ENCODE measurements at places on chromosomes 6 and 20.

DNA sequence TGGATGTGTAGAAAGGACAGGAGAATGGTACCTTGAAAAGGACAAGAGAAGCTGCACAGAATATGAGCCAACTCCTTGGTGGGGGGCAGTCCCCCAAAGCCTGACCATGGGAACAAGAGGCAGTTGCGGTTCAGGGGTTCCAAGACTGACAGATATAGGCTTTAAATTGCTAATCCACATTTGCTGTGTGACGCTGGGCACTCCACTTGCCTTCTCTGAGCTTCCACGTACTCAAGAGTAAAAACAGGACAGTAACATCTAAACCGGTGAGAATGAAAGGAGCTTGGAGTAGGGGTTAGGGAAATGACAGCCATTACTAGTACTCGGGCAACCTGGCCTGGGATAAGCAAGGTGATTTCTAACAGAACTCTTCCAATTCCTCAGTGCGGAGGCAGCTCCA, 57.9 kb upstream of the LRFN2 start:
- no peak for DNase-seq

GRCh38 chr6:135922174-135922573, 70.7 kb downstream of the PDE7B start:
- DNase-seq: no peak

DNA sequence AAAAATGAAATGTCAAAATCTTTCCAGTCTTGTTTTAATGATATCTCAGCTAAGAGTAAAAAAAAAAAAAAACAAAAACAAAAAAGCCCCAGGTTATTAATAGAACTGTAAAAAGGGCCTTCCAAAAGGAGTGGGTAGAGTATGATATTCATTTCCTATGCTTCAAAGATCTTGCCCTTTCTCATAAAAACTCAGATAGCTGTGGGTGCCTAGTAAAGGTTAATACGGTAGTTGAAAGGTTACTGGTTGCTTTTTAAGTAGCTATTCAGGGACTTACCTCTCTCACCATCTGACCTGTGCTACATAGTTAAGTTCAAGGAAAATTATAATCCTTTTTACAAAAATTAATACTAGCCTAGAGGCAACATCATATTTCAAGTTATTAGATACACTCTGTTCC, 14.9 kb downstream of the TRMT6 start:
- no peak for DNase-seq

GRCh38 chr6:45184937-45185336, 143.2 kb upstream of the RUNX2 start:
- no peak for DNase-seq

GRCh38 chr6:44737829-44738528, 350.5 kb downstream of the CDC5L start:
- DNase-seq: no peak

DNA sequence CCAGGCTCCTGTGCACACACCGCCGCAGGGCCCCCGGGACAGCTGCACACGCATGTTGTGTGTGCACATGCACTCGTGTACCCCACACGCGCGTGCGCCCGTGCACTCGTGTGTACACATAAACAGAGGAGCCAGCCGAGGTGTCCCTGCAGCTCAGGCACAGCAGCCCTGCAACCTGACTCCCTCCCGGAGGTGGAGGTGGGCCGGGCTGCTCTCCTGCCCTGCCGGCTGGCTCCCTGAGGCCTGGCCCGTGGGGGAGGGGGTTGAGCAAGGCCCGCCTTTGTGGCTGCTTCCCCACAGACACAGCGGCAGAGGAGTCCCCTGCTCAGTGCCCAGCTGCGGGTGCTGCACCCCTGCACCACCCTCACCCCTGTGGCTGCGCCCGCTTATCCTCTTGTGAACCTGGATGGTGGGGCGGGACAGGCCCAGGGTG, 624 bp downstream of the RBBP8NL start:
- no peak for DNase-seq

DNA sequence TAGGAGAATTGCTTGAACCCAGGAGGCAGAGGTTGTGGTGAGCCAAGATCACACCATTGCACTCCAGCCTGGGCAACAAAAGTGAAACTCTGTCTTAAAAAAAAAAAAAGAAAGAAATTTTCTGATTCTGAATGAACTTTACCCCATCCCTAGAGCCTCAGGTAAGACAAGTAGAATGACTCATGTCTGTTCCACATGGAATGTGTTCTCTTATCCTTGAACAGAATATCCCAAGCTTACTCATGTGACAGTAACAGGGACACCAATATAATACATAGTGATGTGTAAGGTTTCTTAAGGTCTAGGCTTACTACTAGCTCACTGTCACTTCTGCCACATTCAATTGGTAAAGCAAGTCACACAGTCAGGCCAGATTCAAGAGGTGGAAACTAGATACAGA, 219.6 kb upstream of the BTBD3 start:
- DNase-seq: no peak

- DNase-seq: no peak
Measured at GRCh38 chr6:139825935-139826374, 451.5 kb upstream of the CITED2 start.

DNA sequence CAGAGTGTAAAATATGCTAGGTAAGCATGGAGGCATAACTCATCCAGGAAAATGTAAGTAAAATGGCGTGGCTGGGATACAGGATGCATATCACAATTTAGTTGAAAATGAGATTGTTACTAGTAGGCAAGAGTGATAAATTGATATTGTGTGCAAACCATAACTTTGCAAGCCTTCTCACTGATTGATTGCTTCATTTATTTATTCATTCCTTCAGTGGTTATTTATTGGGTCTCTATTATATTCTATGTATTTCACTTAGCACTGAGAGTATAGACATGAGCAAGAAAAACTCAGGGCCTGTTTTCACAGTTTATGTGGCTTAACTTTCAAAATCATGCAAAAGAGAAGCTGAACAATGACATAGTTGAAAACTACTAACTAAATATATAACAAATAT, 241.0 kb upstream of the EYS start:
- DNase-seq: no peak

DNA sequence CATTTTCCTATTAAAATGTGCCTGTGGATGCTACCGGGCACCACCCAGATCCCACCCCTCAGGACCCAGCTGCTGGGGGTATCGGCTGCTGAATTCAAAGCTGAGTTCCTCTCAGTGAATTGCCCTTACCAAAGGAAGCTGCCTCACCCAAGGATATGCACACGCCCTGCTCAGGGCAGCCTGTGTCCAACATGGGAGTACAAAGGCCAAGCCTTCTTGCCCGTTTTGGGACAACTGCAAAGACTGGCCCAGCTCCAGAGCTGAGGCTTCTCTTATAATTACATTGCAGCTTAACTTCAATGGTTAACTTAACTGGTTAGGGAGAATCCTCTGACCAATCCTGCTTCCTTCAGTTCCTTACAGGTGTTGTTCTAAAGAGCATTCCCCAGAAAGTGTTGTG, 19.8 kb upstream of the FANCE start:
- no peak for DNase-seq

- no peak for DNase-seq
Measured at GRCh38 chr20:34549291-34549928, 9.1 kb upstream of the MAP1LC3A start.

- DNase-seq: no peak
Measured at GRCh38 chr6:121349596-121349995, 15.3 kb upstream of the TBC1D32 start.

DNA sequence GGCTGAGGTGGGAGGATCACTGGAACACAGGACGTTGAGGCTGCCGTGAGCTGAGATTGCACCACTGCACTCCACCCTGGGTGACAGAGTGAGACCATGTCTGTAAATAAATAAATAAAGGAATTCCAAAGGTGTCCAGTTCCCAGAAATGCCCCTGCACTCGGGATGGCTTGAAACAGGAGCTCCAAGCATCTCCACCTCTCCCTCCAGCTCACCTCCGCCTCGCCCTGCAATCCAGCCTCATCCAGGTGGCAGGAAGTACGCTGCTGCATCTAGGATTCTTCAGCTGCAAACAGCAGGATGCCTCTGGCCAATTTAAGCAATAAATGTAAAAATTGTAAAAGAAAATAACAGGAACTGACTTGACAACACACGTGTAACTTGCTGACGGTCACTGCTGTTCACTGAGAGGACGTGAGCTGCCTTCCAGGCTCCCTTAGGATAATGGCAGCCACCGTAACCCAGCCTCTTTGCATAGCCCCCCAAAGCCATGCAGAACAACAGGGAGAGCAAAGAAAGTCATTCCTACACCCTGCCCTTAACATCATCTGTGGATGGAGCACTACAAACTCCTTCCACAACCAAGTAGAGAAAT, 11.4 kb upstream of the GRM4 start:
- no peak for DNase-seq

DNA sequence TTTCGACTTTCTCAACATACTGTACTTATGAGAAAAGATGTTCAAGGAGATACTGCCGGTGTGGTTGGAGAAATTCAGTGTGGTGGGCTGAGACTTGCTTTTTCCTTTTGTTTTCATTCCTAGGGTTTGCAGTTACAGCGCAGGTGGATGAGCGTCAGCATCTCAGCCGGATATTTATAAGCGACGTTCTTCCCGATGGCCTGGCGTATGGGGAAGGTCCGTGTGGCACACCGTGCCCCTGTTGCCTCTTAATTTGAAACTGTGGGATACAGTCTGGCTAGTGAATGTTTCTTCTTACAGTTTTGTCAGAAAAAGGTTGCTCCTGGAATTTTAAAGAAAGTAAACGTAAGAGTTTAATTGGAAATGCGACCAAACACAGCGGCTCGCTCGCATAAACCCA, 81.7 kb upstream of the CLDN20 start:
- no peak for DNase-seq

GRCh38 chr20:60837173-60837770, 414.8 kb upstream of the CDH4 start:
- DNase-seq: no peak

DNA sequence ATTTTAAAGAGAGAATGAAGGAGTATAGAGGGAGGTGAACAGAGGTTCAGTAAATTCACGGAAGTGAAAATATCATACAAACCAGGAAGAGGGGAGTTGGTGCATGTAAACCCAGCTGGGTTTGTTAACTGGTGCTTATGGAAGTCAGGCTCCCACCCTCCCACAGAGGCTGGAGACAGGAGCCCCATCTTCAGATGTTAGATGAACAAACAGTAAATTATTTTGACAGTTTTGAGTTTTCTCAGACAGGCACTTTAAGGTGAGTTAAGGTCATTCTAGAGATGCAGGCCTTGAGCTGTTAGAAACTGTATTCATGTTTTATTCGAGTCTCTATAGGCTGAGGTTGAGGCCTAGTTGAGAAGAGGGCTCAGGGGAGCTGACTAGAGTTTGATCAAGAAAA, 41.8 kb upstream of the FUCA2 start:
- no peak for DNase-seq

DNA sequence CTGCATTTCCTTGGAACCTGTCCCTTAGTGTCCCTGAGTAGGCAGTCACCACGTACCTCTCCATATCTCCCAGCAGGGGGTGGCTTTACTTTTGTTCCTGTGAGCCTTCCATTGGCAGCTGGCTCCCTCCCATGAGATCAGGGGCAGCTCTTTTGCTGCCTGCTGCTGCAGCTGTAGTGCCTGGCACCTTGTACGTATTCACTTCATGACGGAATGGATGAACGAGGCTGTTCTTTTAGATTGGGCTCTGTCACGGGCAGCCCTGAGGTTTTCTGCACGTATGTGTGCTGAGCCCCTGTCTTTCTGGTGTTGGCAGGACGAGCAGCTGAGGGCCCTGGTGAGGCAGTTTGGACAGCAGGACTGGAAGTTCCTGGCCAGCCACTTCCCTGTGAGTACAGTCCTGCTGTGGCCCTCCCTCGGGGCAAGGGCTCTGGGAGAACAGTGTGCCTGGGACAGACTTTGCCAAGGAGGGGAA, 14.6 kb downstream of the MYBL2 start:
- no peak for DNase-seq

DNA sequence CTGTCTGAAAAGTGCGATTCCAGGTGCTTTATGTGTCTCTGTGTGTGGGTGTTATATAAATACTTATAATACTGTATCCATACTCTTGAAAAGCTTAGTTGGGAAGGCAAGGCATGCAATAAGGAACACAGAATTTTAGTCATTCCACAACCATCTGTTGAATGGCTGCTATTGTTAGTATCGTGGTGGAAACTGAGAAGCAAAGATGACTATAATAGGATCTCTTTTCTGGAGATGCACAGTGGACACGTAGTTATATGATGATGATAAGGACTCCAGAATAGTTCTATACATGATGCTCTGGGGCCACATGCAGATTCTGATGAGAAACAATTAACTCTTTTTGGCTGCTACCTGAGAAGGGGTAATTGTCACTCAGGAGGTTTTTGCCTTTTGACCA, 25.2 kb downstream of the ESR1 start:
- no peak for DNase-seq

DNA sequence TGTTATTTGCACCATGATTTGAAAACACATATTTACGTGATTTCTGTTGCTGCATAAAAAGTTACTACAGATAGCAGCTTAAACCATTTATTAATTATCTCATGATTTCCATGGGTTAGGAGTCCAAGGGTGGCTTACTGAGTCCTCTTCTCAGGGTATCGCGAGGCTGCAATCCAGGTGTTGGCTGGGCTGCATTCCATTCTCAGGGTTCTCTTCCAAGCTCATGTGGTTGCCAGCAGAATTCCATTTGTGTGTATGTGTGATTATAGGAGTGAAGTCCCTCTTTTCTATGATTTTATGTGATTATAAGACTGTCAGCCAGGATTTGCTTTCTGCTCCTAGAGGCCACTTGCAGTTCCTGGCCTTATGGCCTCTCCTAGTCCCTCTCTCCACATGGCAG, 135.1 kb downstream of the FAM83B start:
- no peak for DNase-seq

DNA sequence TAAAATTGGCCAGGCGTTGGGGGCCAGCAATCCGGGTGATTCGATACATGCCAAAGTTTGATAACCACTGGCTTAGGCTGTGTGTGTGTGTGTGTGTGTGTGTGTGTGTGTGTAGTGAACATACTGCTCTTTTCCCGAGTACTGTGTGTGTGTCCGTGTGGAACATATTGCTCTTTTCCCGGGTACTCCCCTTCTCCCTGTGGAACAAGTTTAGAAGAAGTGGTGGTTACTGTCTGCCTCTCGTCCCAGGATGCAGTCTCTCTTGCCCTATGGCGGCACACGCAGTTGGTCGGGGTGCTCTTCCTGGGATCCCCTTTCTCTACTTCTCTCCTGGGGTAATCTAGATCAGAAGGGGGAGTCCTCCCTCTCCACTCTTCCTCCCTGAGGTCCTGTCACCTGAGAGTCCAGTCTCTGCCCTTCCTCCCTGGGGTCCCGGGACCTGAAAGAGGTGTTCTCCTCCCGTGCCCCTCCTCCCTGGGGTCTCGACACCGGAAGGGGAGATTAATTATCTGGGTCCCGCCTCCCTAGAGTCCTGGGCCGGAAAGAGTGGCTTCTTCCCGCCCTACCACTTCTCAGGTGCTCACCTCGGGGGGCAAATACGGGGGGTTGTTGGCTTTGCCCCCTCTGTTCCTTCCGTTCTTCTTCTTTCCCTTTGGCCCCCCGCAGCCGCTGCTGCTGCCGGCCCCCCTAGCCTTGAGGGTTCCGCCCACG, 516 bp downstream of the GTPBP2 start:
- DNase-seq: no peak

DNA sequence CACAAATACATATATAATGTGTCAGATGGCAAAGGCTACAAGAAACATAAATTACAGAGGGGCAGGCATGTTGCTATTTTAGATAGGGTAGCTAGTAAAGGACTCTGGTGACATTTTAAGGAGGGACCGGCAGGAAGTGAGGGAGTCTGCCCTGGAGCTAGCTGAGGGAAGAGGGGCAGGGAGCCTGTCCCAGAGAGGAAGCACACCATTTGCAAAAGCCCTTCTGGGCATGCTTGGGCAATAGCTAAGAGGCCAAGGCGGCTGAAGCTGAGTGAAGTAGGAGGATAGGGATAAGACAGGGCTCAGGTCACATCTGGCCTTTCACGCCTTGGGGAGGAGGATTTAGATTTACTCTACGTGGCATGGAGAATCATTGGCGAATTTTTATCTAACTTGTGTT, 96.2 kb downstream of the RTN4IP1 start:
- no peak for DNase-seq

All from vagina (tissue), 2 donors.